ENCODE measurements at places on chromosomes 4 and X.

DNA sequence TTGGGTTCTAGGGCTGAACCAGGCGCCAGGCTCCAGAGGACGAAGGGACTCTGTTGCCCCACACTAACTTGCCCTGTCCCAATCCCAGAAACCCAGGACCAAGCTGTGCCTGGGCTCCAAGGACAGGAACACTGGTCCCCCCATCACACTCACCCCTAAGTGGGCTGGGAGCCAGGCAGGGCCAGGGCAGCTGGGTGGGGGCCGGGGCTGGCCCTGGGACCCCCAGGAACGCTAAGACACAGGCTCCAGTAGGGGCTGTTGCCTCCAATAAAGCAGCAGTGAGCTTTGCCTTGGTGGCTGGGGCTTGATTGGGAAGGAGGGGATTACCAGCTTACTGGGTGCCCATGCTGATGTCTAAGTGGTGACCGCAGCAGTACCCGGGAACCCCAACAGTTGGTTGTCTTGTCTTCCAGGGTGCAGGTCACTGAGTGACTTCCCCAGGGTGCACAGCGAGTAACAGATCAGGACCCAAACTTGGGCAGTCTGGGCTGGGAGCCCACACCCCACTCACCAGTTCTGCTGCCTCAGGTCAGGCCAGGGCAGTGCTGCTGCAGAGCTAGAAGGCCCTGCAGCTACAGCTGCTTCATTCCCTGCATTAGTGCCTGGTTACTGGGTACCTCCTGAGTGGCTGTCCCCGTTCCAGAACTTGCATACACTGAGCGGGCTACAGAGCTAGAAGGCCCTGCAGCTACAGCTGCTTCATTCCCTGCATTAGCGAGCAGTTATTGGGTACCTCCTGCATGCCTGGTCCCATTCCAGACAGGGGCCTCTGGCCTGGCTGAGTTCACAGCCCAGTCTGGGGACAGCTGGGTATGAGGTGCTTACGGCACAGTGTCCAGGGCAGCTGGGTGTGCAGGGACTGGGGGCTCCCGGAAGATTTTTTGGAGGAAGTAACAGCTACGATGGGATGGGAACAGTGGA is 9.4 kb upstream of the ADD1 start:
- DNase-seq: no peak

DNA sequence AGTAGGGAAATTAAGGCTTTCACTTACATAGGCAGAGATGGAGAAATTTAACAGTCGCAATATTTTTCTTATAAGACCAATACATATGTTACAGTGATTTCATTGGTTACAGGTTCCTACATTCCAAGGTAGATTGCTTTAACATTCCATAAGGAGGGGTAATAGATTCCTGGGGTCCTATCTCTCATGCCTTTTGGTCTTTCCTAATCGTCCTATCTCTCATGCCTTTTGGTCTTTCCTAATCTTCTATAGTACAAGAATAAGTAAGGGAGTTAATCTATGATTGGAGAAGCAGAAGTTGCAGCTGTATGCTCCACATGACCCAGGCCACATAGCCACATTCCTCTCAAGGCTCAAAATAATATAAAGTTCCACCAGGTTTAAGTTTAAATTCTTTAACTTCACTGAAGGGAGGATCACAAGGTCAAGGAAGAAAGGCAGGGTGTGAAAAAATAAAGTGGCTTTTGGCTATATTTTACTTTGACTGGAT is 285.0 kb upstream of the BOD1L1 start:
- no peak for DNase-seq

DNA sequence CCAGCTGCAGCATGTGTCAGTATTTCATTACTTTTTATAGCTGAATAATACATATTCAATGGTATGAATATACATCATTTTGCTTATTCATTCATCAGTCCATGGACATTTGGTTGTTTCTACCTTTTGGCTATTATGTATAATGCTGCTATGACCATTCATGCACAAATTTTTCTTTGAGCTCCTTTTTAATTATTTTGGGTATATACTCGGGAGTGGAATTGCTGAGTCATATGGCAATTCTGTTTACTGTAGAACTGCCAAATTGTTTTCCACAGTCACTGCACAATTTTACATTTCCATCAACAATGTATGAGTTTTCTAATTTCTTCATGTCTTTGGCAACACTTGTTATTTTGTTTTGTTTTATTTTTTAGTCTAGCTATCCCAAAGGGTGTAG is 405.9 kb upstream of the PITX2 start:
- no peak for DNase-seq

DNA sequence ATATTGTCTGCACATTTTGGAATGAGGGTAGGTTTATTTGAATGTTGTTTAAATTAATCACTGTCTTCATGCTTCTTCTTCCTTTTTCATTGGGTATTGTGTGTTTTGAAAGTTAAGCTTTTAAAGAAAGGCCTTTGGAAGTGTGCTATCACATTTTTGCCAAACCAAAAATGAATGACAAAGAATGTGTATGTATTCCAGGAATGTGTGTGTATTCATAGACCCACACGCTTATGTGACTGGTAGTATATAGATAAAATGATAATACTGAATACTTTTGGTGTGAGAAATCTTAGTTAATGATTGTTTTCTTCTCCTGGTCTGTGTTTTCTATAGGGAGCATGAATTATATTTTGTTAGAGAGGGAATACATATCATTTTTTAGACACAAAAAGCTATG is 404.4 kb downstream of the TLL1 start:
- DNase-seq: no peak

DNA sequence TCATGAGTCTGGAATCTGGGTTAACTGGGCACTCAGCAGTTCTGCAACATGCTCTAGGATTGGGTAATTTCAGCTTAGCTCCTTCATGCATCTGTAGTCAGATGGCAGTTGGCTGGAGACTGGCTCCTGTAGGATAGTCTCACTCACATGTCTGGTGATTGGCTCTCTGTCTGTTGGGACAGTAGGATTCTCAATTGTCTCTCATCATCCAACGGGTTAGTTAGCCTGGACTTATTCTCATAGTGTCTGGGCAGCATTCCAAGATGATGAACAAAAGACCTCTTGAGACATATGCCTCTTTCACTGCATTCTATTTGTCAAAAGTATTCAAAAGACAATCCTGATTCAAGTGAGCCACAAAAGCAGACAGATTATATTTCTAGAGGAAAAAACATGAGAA is 795.6 kb upstream of the GALNTL6 start:
- DNase-seq: no peak

- DNase-seq: no peak
Observed at GRCh38 chr4:142155347-142155746, 519.0 kb downstream of the IL15 start.

DNA sequence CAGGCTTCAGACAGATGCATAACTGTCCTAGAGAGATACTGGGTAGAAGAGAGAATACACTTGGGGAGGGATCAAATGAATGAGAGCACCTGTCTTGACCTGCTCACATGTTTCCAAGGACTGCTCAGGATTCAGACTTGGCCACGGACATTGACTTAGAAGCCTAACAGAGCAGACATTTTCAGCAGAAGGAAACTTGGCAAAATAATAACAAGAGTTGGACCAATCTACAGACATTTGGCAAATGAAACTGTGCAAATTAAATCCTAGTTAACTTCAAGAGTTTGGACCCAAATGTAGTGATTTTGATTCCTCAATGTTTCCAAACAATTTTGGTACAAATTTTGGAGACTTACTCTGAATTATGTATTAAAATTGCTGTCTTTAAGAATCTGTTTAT is 223.9 kb downstream of the CAMK2D start:
- DNase-seq: no peak
